Hematopoietic multipotent progenitor cell treated with erythropoietin and hydrocortisone succinate and interleukin-3 and kit ligand, for 4 days (in vitro differentiated cells): ENCODE measurements at places on chromosomes 7 and 10.

- DNase-seq: peak; percentile 79
Observed at GRCh38 chr10:71771821-71772617, 1.3 kb downstream of the VSIR start.

DNA sequence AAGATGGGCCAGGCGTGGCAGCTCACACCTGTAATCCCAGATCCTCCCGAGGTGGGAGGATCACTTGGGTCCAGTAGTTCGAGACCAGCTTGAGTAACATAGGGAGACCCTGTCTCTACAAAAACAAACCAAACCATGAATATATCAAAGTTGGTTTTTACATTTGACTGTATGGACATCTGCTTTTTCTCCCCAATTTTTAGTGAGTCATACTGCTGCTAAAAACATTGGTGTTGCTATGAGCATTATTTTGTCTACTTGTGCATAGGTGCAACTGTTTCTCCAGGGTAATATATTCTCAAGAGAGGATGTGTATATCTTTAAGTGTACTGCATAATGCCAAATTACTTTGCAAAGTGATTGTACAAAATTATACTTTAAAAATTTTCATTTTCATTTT, 769 bp upstream of the TMEM248 start:
- DNase-seq: peak; percentile 20

DNA sequence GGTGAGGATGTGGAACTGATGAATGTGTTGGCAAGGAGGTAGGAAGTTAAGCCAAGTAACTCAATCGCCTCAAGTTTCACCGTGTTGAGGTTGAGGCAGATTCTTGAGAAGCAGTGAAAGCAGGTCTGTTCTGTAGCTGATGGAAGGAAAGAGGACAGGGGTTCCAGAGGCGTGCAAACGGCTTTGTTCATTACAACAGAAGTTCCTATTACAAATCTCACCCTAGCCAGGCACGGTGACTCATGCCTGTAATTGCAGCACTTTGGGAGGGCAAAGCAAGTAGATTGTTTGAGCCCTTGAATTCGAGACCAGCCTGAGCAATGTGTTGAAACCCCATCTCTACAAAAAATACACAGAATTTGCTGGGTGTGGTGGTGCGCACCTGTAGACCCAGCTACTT, 36.9 kb upstream of the PTF1A start:
- no peak for DNase-seq

GRCh38 chr7:1558181-1558811, 2.3 kb upstream of the TMEM184A start:
- DNase-seq: peak; percentile 51

GRCh38 chr7:11236680-11237079, 263.0 kb downstream of the PHF14 start:
- no peak for DNase-seq

DNA sequence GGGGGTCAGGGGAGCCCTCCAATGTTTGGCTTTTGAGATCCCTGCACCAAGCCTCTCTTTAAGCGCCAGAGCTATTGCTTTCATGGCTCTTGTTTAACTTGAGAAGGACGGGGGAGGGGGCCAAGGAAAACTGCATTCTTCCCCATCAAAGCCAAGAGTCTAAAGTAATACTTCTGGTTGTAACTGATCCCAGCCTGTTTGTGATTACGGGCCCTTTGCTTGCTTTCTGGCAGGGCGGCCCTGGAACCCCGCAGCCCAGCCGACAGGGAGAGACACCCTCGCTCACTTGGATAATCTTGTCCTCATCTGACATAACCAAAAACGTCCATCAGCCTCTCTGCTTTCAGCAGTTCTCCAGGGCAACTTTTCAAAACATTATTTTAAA, 154.7 kb downstream of the NEURL1 start:
- DNase-seq: no peak

- peak; percentile 82 for DNase-seq
Observed at GRCh38 chr7:66919304-66919703, 1.7 kb upstream of the TMEM248 start.

- DNase-seq: no peak
Observed at GRCh38 chr10:60806921-60807320, 28.6 kb downstream of the CDK1 start.

GRCh38 chr10:62528441-62528840, 154.3 kb downstream of the ZNF365 start:
- DNase-seq: peak; percentile 71

DNA sequence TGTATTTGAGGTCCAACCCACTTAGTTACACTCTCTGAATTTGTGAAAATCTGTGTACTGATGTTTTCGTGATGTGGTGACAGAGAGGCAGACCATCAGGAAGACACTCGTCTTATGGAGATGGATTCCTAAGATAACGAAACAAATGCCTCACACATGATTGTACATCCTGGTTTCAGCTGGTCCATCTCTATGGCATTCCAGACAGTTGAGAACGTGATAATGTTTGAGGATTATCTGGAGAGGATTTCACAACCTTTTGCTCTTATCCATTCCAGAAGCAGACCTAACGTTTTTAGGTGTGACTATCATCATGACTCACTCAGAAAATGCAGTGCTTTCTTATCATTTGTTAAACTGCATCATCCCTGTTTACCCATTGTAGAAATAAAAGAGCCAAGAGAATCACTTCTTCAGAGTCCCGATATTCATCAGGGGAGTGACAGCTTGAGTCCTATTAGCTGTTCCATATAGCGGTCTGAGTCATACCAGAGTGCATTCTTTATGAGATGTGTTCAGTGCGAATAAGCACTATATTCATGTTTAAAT, 74.5 kb downstream of the BMPER start:
- DNase-seq: no peak
